Right atrium auricular region (tissue), 2 donors: ENCODE measurements at places on chromosomes 11 and 22. TPM values are rescaled to one million over a fixed set of nuclear protein-coding genes. Genes with fewer than 3 reads are reported as not detected.

GRCh38 chr11:110896358-110896757 is 184.1 kb upstream of the ARHGAP20 start:
- no peak for DNase-seq

DNA sequence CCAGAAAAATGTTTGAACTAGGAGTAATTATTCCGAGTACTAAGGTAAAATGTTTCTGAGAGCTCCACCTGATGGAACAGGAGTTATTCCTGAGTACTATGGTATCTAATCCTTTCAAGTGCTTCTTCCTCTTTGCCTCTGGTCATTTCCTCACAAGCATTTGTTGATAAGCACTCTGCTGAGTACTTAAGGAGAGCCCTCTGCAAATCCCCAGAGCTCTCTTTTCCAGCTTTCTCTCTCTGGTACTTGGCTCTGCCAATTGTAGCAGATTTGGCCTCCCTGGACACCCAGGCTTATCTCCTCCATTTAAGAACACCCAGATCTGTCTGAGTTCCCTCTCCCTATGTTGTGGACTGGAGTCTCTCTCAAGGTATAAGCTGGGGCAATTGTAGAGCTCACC is 457.0 kb downstream of the MN1 start:
- DNase-seq: no peak

GRCh38 chr11:26958702-26959049 is 35.2 kb upstream of the FIBIN start:
- DNase-seq: no peak

DNA sequence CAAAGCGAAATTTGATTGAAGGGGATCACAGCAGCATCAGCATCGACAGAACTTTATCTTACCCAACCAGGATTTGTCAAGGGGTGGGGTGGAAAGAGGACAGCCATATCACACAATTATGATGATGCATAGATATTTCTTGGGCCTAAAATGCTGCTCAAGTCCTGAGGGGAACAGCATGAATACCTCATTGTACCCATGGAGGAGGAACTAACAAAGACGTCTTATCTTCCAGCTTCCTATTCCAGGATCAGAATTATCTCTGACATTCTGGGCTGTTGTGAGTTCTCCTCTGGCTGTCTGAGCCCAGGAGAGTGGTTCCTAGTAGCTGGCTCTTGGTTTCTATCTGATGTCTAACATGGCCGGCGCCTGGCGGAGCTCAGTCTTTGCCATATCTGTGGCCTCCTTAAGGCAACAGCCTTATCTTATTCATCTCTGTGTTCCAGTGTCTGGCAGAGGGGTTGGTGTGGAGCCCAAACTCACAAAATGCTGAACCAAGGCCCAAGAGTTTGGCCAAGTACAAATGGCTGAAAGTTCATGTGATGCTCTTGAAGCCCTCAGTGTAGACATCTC is 68.2 kb upstream of the TIMP3 start:
- DNase-seq: no peak

DNA sequence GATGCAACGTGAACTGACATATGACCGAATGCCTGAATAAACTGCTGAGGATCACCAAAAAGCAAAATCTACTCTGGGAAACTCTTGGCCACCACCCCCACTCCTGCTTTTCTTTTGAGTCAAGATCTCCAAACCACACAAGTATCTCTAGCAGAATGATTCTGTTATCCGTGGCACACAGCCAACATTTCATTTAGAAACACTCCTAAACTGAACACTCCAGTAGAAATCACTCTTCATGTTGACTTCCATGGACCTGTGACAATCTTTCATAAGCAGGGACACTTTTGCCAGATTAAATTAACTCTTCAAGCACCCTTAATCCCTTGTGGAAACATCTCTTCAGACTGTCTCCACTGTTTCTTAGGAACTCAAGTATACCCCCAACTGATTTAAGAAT is 44.4 kb downstream of the VSIG10L2 start:
- no peak for DNase-seq

Gene SLC17A6
- total RNA-seq: not detected

DNA sequence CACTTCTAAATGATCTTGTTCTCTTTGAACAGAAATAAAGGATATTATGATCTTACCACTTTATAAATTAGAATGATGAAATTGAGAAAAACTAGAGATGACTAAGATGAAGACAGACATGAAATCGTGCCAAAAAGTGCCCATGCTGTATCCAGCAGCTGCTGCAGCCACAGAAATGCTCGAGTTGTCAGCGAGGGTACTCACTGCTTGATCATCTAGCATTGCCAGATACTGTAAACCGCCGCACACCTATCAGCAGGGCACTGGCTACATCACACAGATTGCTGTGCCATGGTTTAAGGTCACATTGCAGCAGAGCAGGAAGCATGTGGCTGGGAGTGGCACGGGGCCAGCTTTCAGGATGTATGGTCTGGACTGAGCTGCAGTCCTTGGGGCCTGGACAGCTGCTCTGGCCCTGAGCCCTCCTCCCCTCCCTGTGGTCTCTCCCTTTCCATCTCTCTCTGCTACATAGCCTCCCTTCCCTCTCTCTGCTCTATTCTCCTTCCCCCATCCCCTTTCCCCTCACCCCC is 51.0 kb upstream of the SEPTIN5 start:
- DNase-seq: no peak
